ENCODE measurements at places on chromosomes 11 and 22. TPM values are rescaled to one million over a fixed set of nuclear protein-coding genes. Genes with fewer than 3 reads are reported as not detected.

GRCh38 chr11:45102810-45103621, 43.4 kb upstream of the PRDM11 start:
- DNase-seq: no peak

GRCh38 chr22:37925767-37926166, 19.7 kb downstream of the MICALL1 start:
- no peak for DNase-seq

DNA sequence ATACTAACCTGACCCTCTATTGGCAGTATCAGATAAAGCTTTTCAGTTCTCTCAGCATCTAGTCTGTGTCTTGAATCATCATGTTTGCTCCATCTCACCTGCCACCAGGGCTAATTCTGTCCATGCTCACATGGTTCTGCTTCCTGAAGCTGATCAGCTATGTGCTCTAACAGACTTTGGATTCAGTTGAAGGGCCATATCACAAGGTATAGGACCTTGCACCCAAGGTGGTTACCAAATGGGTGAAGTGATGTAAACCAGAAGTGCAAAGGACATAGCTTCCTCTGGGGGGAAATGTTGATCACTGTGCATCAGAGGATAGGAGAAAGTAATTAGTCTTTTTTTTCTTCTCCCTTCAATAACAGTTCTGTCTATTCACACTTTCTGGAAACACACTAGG, 417.0 kb upstream of the ANO5 start:
- no peak for DNase-seq

The RIBC2 gene
- total RNA-seq: not detected

All from left lobe of liver (tissue), 2 donors.